CD14-positive monocyte (primary cell): ENCODE measurements at places on chromosomes 12 and 14. TPM values are rescaled to one million over a fixed set of nuclear protein-coding genes. Genes with fewer than 3 reads are reported as not detected.

GRCh38 chr12:7512553-7512952 lies 9.0 kb upstream of the CD163 start:
- peak; percentile 89 for DNase-seq
- H3K36me3 ChIP-seq: no peaks in the 10 kb centered on the region
- no peaks in the 10 kb centered on the region for H3K27me3 ChIP-seq
- H3K4me3 ChIP-seq: no peak overlapping the region

DNA sequence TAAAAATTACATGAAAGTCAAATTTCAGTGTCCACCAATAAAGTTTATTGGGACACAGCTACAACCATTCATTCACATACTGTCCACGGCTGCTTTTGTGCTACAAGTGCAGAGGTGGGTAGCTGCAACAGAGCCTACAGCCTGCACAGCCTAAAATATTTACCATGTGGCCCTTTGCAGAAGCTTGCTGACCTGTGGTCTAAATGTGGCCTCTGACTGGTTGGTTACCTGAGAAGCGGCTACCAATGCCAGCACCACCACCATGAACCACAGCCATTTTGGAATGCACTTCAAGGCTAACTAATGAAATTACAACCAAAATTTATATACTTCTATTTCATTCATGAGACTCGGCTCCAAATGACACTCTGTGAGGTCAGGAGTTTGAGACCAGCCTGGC lies 58.6 kb downstream of the NT5DC3 start:
- H3K36me3 ChIP-seq: peaks cover 68% of the 10 kb centered on the region
- no peak overlapping the region for H3K4me3 ChIP-seq
- H3K27me3 ChIP-seq: no peaks in the 10 kb centered on the region
- no peak overlapping the region for H3K27ac ChIP-seq
- H3K4me1 ChIP-seq: no peaks in the 10 kb centered on the region

- no peak overlapping the region for H3K27ac ChIP-seq
- H3K4me1 ChIP-seq: peaks cover 22% of the 10 kb centered on the region
- no peaks in the 10 kb centered on the region for H3K36me3 ChIP-seq
- H3K27me3 ChIP-seq: peaks cover 7% of the 10 kb centered on the region
Observed at GRCh38 chr12:68934392-68934791, 1.4 kb upstream of the CPM start.

DNA sequence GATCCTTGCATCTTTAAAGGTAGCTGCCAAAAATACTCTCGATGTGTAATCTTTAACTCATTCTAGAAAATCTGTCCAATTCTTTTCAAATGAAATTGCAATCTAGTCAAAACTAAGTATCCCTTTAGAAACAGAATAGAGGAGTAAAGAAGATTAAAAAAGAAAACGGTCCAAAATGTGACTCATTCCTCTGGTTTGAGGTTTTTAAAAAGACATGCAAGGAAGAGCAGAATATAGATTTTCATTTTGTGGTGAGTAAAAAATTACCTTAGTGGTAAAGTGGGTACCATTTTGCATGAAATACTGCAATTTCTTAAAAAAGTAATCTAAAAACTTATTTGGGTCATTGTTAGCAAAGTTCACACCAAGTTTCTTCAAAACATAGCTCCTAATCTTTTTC lies 108.4 kb downstream of the BRMS1L start:
- H3K4me3 ChIP-seq: no peak overlapping the region
- DNase-seq: no peak
- H3K27ac ChIP-seq: no peak overlapping the region
- no peaks in the 10 kb centered on the region for H3K27me3 ChIP-seq
- no peaks in the 10 kb centered on the region for H3K4me1 ChIP-seq

Gene KRT6C
- not detected for polyA plus RNA-seq

Gene HOXC4
- not detected in 2 replicates for polyA plus RNA-seq
